ENCODE measurements at places on chromosomes 16 and 17. TPM values are rescaled to one million over a fixed set of nuclear protein-coding genes. Genes with fewer than 3 reads are reported as not detected.

TNFRSF17 gene
- not detected for total RNA-seq

ABCA6 gene
- 127 TPM for total RNA-seq

TVP23C gene
- 19.9 TPM for total RNA-seq

HBA1 gene
- not detected for total RNA-seq
